ENCODE measurements at places on chromosomes 16 and 17. TPM values are rescaled to one million over a fixed set of nuclear protein-coding genes. Genes with fewer than 3 reads are reported as not detected.

Gene CDC6
- 5.3 TPM for total RNA-seq

Gene KRT27
- total RNA-seq, result 28.8 TPM

Gene CMTM2
- not detected for total RNA-seq

DNA sequence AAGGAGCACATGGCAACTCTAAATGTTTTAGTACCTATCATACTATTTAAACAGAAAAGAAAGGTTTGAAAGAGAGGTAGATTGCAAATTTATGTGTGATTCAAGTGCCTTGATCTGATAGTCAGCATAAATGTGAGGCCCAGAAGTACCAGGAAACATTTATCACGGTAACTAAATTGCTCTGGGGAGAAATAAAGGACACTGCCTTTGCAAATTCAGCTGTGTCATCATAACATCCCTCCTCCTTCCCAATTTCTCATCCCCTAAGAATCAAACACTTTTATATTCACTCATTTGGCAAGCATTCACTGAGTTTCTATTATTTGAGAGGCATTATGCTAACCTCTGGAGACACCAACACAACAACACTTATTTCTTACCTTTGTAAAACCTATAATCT is 563.4 kb upstream of the CA10 start:
- H3K4me3 ChIP-seq, result no peak overlapping the region
- no peak overlapping the region for H3K27ac ChIP-seq
- H3K36me3 ChIP-seq, result no peaks in the 10 kb centered on the region
- no peak for DNase-seq
- no peaks in the 10 kb centered on the region for H3K27me3 ChIP-seq
- no peaks in the 10 kb centered on the region for H3K4me1 ChIP-seq

GRCh38 chr17:35235917-35236316 is 7.0 kb upstream of the SLFN5 start:
- DNase-seq, result no peak
- no peaks in the 10 kb centered on the region for H3K36me3 ChIP-seq
- no peaks in the 10 kb centered on the region for H3K4me1 ChIP-seq
- H3K27ac ChIP-seq, result no peak overlapping the region

- DNase-seq, result no peak
- H3K27ac ChIP-seq, result no peak overlapping the region
- no peak overlapping the region for H3K4me3 ChIP-seq
- no peaks in the 10 kb centered on the region for H3K36me3 ChIP-seq
- peaks cover 29% of the 10 kb centered on the region for H3K4me1 ChIP-seq
- H3K27me3 ChIP-seq, result no peaks in the 10 kb centered on the region
Measured at GRCh38 chr16:58430718-58431117, 38.4 kb downstream of the GINS3 start.
